ENCODE measurements at places on chromosomes 13 and 19. TPM values are rescaled to one million over a fixed set of nuclear protein-coding genes. Genes with fewer than 3 reads are reported as not detected.

Gene SMIM44
- not detected for total RNA-seq

Gene RANBP3
- total RNA-seq: 51.1 TPM

Gene ZNF845
- total RNA-seq: 3.4 TPM

Gene LRP3
- total RNA-seq: 22.2 TPM

Gene PCDH20
- not detected for total RNA-seq

Gene FBXO27
- 2.7 TPM for total RNA-seq

Gene CLIP3
- 6.7 TPM for total RNA-seq

Gene ZNF208
- total RNA-seq: not detected

Gene ZBTB32
- not detected for total RNA-seq

Gene KLK3
- total RNA-seq: not detected

Gene GIPR
- not detected for total RNA-seq

Gene ARRDC2
- total RNA-seq: 4.7 TPM

Gene ZNF181
- 10.3 TPM for total RNA-seq

Gene DACT3
- total RNA-seq: 0.89 TPM

Gene UPF3A
- 19.8 TPM for total RNA-seq

Gene LILRB1
- not detected for total RNA-seq

Gene IFNL1
- total RNA-seq: not detected

Gene ZNF441
- total RNA-seq: 3.2 TPM

Gene OR7D4
- total RNA-seq: not detected

Gene MEF2B
- total RNA-seq: 0.15 TPM

Gene ZNF723
- total RNA-seq: not detected

Gene CCDC194
- not detected for total RNA-seq

Gene BST2
- total RNA-seq: not detected

Gene FEM1A
- 10.0 TPM for total RNA-seq

Gene ZNF835
- 0.89 TPM for total RNA-seq

Gene ATXN8OS
- not detected for total RNA-seq

Gene TNFAIP8L1
- total RNA-seq: 5.4 TPM

Gene PRODH2
- total RNA-seq: not detected

Gene GJA3
- 0.30 TPM for total RNA-seq

Gene PSG6
- not detected for total RNA-seq

Gene SIAH3
- under 0.01 TPM for total RNA-seq

Gene CEACAM5
- total RNA-seq: not detected

Gene SIGLEC7
- not detected for total RNA-seq

Gene NLRP12
- total RNA-seq: not detected

Gene MCEMP1
- not detected for total RNA-seq

Gene RFPL4A
- not detected for total RNA-seq
